ENCODE measurements at places on chromosomes 12 and 14.

- no peak for DNase-seq
Measured at GRCh38 chr12:77606348-77606747, 224.3 kb upstream of the NAV3 start.

GRCh38 chr14:99785426-99785825 is 7.8 kb upstream of the EML1 start:
- no peak for DNase-seq

- no peak for DNase-seq
Measured at GRCh38 chr12:18383203-18383602, 121.9 kb downstream of the PIK3C2G start.

GRCh38 chr14:24900269-24901100 is 149.5 kb downstream of the STXBP6 start:
- no peak for DNase-seq

DNA sequence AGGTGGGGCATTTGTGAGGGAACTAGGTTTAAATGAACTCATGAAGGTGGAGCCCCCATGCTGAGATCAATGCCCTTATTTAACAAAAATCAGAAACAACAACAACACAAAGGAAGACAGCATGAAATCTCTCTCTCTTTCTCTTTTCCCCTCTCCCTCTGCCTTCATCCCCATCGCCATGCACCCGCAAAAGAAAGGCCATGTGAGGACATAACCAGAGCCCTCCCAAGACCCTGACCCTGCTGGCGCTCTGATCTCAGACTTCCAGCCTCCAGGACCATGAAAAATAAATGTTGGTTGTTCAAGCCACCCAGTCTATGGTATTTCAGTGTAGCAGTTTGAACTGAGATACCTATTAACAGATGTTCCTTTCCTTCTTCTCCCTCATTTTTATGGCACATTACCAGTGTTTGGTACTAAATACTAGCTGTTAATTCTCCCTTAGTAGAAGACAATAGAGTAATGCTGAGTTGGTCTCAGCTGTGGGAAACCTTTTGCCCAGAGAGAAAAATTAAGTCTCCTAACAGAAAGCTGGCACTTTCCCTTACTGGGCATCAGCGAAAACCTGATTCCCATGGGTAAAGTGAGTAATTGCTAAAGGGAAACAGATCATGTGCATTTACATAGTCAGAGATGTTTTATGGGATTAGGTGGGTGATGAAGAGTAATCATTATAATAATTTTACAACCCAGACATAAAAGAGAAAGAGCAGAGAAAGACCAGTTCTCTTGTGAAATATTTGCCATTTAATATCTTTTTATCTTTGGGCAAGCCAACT is 264.0 kb upstream of the PLEKHG7 start:
- no peak for DNase-seq

All from GM06990 (cell line).